Bronchial epithelial cell (primary cell): ENCODE measurements at places on chromosomes 11 and 22. TPM values are rescaled to one million over a fixed set of nuclear protein-coding genes. Genes with fewer than 3 reads are reported as not detected.

BCO2 gene
- total RNA-seq: 1.0 and 2.1 TPM in 2 replicates

PRG3 gene
- total RNA-seq: not detected in 2 replicates

PPP2R5B gene
- total RNA-seq: 8.2 and 14.3 TPM in 2 replicates

NRIP3 gene
- total RNA-seq: 1.6 and 2.2 TPM in 2 replicates

OR6X1 gene
- total RNA-seq: not detected in 2 replicates

MAJIN gene
- not detected in 2 replicates for total RNA-seq

OR2AG1 gene
- total RNA-seq: not detected in 2 replicates

ABTB2 gene
- 0.53 and 2.2 TPM in 2 replicates for total RNA-seq
